NCI-H460 (cell line): ENCODE measurements at places on chromosomes 12 and 14.
A peak's percentile ranks its signal among the peaks of the same experiment; 100 is the strongest.

- no peak for DNase-seq
Observed at GRCh38 chr12:109605599-109606228, 32.1 kb downstream of the MVK start.

- peak; percentile 97 for DNase-seq
Observed at GRCh38 chr14:37515771-37516170, 79.3 kb downstream of the FOXA1 start.

- peak; percentile 87 for DNase-seq
Observed at GRCh38 chr12:131869871-131870418, 24.5 kb upstream of the ULK1 start.

DNA sequence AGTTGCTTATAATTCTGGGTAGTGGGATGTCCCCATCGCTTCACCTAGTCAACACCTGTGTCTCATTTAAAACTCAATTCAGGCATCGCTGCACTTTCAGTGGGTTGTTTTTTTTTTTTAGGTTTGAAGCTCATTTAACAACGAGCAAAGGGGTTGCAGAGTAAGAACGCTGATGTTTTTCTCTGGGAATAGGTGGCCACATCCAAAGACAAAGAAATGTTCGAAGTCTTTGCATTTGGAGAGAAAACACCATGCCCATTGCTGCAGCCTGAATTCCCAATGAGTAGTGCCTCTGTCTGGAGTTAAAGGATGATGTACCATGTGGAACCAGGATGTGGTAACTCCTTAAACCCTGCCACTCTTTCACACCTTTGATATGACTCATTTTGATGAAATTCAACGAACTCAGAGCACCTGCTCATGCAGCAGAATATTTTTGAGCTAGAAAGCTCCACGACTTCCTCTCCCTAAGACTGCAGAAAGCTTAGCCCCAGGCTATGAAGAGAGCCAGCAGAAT is 35.1 kb upstream of the BATF start:
- no peak for DNase-seq

- DNase-seq = no peak
Observed at GRCh38 chr12:53805791-53806190, 54.0 kb upstream of the CISTR start.

DNA sequence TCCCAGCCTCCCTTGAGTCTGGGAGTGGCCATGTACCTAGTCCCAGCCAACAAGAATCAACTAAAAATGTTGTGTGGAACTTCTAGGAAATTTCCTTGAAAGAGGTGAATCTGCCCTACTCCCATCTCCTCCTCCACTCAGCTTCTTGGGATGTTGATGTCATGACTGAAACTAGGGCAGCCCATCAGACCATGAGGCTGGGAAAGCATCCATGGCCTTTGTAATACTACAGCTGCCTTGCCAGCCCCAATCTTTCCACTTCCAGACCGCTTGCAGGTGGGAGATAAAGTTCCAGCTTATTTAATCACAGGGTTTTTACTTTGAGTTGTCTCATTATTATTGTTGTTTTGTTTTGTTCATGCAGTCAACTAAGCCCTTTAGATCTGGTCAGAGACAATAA is 170.3 kb upstream of the LMNTD1 start:
- no peak for DNase-seq

DNA sequence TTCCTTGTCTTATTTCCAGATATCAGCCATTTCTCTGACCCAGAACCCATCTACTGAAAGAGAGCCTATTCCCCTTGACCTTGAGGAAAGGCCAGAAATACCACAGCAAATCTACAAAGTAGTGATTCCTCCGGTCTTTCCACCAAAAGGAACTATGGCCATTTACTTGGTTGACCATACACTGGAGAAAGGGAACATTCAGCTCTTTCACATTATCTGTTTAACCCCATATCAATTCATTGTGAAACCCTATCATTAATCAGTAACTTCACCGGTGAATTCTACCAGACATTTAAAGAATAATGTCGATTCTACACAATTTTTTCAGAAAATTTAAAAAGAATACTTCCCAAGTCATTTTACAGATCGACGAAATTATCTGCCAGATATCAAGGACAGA is 265.7 kb upstream of the CLEC14A start:
- DNase-seq = no peak

- no peak for DNase-seq
Observed at GRCh38 chr12:46770501-46771183, 55.2 kb downstream of the SLC38A4 start.

DNA sequence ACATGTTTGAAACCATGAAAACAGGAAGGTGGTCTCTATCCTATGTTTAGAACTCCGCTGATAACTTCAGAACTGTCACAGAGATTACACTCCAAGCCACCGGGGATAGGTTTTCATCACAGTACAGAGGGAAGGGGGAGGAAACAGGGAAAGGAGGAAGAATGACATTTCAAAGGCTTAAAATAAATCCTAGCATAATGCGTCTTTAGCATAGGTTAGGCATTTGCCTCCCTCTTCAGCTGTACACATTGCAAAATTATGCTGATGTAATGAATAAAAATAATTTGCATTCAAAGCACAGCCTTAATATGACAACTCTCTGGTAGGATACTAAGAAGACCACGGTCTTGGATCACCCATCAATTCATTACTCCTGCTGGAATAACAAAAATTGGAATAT is 54.3 kb upstream of the PYGL start:
- no peak for DNase-seq

- no peak for DNase-seq
Observed at GRCh38 chr12:56679883-56680575, 8.1 kb downstream of the PTGES3 start.

GRCh38 chr14:95065411-95065810 is 91.9 kb downstream of the DICER1 start:
- DNase-seq = no peak

- DNase-seq = no peak
Observed at GRCh38 chr14:103496776-103497175, 25.9 kb downstream of the CKB start.

GRCh38 chr14:68552602-68553001 is 240.3 kb downstream of the ZFP36L1 start:
- no peak for DNase-seq

- DNase-seq = no peak
Observed at GRCh38 chr14:104161602-104162367, 23.4 kb downstream of the KIF26A start.

GRCh38 chr12:72025524-72025923 is 86.9 kb downstream of the TPH2 start:
- DNase-seq = no peak

GRCh38 chr12:51496895-51497294 is 72.3 kb downstream of the SLC4A8 start:
- DNase-seq = no peak

GRCh38 chr12:52524898-52525591 is 4.9 kb upstream of the KRT5 start:
- no peak for DNase-seq

GRCh38 chr12:31342286-31342685 is 16.3 kb upstream of the SINHCAF start:
- no peak for DNase-seq

GRCh38 chr12:94770791-94771190 is 120.4 kb upstream of the TMCC3 start:
- no peak for DNase-seq

DNA sequence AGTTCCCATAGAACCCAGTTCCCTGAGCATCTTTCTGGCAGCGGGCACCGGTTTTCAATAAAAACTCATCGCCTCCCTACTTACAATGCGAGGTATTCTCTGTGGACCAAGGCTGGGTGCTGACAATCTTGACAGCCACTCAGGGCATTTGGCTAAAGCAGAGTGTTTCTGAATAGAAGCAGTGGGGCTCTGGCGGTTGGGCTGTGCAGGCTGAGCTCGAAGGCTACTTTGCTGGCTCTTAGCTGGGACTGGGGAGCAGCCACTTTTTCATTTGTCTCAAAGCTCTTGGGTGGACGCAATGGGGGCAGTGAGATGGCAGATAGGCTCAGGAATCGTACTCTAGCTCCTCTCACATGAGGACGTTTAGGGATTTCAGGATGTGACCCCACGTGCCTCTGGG is 151.8 kb downstream of the UNC79 start:
- DNase-seq = no peak
